A549 (cell line): ENCODE measurements at places on chromosomes 4 and X.

DNA sequence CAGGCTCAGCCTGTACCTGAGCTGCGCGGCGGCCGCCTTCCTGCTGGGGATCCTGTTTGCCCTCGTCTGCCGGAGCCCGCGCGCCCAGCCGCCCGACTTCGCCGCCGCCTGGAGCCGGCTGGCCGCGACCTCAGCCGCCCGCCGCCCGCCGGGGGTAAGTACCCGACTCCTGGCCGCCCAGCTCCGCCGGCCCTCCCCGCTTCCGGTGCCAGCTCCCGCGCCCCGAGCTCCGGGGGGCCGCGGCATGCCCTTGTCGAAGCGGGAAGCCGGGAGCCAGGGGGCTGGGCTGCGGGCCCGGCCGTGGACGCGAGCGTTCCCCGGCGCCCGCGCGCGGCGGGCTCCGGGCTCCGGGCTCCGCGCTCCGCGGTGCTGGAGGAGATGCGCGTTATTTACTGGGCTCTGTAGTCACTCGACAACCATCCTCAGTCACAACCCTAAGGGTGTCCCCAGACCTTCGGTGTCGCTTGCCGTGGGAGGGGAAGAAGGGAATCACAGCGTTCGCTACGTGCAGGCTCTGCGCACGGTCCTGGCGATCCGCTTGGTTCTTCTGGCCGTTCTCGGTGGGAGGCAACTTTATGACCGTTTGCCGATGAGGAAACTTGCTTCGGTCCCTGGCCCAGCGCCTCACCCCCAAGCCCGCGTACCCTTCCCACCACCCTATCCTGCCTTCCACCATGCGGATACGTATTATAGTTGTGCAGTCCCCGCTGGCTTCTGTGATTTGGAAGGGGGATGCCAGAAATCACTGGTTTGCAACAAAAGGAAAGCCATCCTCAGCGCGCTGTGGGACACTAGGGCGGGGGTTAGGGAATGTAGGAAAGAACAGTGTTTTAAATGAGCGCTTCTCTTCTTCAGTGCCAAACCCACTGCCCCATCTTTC, 944 bp downstream of the SNX25 start:
- peak; percentile 42 for DNase-seq

- no peak for DNase-seq
Observed at GRCh38 chr4:138405934-138406567, 163.9 kb upstream of the SLC7A11 start.

DNA sequence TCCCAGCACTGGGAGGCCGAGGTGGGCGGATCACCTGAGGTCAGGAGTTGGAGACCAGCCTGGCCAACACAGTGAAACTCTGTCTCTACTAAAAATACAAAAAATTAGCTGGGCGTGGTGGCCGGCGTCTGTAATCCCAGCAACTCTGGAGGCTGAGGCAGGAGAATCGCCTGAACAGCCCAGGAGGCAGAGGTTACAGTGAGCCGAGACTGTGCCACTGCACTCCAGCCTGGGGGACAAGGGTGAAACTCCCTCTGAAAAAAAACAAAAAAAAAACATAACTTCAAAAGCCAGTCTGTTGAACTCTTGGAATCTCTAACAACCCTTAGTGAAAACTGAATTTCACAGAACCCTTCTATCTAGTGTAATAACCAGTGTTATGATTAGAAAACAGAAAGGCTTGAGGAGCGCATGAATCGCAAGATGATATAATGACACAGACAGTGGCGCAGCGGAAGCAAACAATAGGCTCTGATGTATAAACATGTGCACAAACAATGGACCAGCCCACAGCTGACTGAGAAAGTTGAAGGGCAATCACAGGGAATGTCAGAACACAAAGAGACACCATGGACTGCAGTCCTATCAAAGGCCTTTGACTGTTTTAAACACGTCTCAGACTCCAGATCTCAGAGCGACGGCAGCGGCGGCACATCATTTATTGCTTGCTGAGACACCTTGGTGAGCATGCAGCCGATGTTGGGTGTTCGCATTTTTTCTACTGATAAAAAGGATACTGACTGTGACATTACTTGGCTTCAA, 81.6 kb downstream of the NSUN7 start:
- DNase-seq = no peak

DNA sequence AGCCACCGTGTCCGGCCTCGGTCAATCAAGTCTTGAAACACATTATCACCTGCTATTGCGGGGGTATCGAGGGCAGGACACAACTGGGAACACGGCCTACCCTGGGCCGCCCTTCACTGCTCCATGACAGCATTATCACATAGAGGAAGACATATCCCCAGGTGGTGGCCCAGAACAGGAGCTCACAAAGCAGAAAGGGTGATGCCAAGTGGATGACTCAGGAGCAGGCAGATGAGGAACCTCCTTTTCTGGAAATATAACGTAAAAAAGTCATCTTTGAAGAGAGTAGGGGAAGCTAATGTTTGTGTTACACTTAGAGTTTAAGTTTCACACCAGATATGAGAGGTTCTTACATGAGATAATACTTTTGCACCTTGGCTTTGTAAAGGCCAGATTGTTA, 5.3 kb upstream of the SUPT20HL1 start:
- no peak for DNase-seq

GRCh38 chrX:18674417-18674787, 2.5 kb upstream of the RS1 start:
- no peak for DNase-seq

DNA sequence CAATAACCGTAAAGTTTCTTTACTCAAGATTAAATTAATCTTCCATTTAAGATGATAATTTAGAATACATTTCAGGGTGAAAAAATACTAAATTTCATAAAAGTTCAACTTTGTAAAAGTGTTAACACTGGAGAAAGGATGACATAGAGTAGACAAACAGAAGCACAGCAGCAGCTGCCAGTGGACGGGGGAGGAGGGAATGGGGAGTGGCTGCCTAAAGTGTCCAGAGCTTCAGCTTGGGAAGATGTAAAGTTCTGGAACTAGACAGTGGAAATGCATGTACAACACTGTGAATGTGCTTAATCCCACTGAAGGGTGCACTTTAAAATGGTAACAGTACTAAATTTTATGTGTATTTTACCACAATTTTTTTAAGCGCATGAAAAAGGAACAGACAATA, 39.9 kb downstream of the RELL1 start:
- DNase-seq = no peak

DNA sequence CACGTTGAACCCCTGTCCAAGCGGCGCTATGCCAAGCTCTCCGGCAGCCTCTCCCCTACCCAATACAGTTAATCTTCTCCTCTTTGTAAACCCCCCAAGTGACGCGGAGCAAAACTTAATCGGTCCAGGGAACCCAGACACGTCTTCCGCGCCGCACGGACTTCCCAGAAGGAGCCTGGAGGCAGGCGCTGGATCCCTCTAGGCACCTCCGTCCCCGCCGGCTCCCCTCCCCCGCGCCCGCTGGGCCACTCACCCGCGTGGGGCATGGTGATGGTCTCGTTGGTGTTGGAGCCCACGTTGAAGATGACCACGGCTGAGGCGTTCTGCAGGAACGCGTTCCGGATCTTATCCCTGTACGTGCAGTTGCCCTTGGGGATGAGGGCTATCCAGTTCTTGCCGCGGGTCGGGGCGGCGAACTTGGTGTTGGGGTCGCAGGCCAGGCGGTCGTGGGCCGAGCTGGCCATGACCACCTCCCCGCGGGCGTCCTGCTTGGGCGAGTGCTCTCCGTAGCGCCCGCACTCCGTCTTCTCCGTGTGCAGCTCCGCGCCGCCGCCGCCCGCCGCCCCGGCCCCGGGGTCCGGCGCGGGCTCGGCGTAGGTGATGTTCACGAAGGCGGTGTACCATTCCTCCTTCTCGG, 1.1 kb downstream of the RNF150 start:
- DNase-seq = no peak

- no peak for DNase-seq
Observed at GRCh38 chr4:150181536-150181935, 103.3 kb downstream of the DCLK2 start.

GRCh38 chrX:7946960-7947359, 19.7 kb upstream of the PNPLA4 start:
- no peak for DNase-seq

- DNase-seq = no peak
Observed at GRCh38 chrX:6041630-6042029, 187.0 kb downstream of the NLGN4X start.

DNA sequence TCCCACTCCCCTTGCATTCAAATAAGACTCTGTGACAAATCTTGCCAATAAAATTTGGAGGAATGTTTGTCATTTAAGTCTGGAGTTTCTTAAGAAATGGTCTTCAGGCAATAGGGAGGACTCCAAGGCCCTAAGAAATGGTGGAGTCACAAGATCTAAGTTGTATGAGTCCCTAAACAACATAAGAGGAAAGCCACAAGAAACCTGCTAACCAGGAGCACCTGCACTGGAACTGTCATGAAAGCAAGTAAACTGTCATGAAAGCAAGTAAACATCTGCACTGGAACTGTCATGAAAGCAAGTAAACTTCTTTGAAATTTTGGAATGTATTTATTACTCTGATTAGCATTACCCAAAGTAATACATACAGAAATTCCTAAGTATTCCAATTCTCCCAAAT, 3.5 kb downstream of the CNOT6L start:
- DNase-seq = no peak

DNA sequence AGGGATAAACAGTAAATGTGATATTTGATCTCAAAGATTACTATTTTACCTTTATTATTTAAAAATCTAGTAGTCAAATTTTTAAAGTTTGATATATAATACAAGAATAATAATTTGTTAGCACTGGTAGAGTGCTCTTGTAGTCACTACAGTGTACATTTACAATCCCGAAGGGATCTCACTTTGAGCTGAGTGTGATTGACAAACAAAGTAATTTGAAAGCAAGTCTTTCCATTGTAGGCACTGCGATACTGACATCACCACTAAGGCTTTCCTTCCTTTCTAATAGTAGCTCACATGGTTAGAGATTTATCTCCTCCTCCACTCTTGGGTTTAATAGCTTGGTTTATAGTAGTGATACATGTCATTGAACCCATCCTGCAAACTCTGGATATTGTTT, 280.6 kb downstream of the PARM1 start:
- no peak for DNase-seq

GRCh38 chr4:15240764-15241163, 187.1 kb upstream of the C1QTNF7 start:
- no peak for DNase-seq

DNA sequence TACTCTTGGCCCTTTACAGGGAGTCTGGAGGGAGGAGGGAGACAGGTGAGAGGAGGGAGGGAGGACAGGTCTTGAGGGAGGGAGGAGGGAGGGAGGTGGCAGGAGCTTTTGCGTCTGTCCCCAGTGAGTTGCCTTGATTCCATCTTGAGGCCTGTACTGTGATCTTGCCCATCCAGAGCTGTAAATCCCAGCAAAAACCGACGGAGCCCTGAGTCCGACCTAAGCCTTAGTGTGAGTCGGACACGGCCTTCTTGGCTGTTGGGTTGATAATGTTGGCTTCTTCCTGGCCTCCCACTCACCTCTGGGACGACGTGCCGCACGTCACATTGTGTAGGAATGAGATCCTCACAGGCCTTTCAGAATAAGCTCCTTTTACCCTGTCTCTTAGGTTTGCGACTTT, 72.5 kb downstream of the RGS12 start:
- DNase-seq = no peak

DNA sequence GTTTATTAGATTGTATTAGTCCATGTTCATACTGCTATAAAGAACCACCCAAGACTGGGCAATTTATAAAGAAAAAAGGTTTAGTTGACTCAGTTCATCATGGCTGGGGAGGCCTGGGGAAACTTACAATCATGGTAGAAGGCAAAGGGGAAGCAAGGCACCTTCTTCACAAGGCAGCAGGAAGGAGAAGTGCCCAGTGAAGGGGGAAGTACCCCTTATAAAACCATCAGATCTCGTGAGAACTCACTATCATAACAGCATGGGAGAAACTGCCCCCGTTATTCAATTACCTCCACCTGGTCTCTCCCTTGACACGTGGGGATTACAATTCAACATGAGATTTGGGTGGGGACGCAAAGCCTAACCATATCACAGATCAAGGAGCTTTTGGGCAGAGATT, 8.1 kb upstream of the HSD17B13 start:
- DNase-seq = no peak

- DNase-seq = no peak
Observed at GRCh38 chrX:50813843-50814661, at the start of gene SHROOM4. SHROOM4 (minus strand) TSS chrX:50814194; CDS start chrX:50814018, 176 bp downstream.

- no peak for DNase-seq
Observed at GRCh38 chr4:139971111-139971510, 182.9 kb downstream of the MAML3 start.

DNA sequence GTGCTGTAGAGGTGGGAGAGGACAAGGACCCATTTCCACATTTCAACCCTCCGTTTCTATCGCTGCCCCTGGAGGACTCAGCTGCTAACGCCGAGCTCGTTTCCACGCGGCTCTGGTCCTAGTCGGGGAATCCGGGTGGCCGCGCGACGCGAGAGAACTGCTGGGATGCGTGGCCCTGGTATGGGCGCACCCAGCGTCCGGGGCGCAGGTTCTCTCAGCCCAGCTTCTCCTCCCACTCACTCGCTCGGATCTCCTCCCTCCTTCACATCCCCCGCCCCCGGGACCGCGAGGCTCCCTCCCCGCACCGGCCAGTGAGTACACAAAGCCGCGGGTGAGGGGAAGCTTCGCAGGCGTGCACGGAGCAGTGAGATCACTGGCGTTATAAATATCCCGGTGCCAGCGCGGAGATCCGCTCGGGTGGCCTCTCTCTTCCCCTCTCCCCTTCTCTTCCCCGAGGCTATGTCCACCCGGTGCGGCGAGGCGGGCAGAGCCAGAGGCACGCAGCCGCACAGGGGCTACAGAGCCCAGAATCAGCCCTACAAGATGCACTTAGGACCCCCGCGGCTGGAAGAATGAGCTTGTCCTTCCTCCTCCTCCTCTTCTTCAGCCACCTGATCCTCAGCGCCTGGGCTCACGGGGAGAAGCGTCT, at the start of gene FGF5:
Gene FGF5, plus strand, starts transcription at position 412 of the 649 bp plus-strand sequence. Its CDS starts 161 bp downstream, at position 573.
- DNase-seq = no peak

DNA sequence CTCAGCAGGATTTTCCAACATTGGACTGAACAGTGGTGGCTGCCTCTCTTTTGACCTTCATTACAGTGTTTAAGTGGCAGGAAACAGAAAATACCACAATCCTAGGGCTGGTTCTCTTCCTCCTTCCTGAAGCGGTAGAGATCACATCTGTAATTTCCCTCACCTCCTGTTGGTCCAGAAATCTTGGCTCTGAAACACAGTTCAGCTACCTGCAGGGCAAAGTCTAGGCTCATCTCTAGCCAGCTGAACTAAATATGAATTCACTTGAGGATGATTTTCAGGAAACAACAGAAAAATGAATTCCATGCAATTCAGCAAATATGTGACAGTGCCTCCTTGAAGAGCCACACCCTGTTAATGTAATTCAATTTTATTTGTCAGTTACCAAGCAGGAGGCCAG, 531.9 kb downstream of the INPP4B start:
- DNase-seq = no peak

GRCh38 chrX:86047174-86047935, at the start of gene CHM:
CHM (minus strand) TSS chrX:86047558; CDS start chrX:86047532, 26 bp downstream.
- DNase-seq = peak; percentile 84
